Epithelial cell of proximal tubule (primary cell): ENCODE measurements at places on chromosomes 7 and 10. TPM values are rescaled to one million over a fixed set of nuclear protein-coding genes. Genes with fewer than 3 reads are reported as not detected.

The HOXA5 gene
- 20.1 and 47.6 TPM in 2 replicates for total RNA-seq

The CDC123 gene
- 96.5 and 174 TPM in 2 replicates for total RNA-seq

The SLC39A12 gene
- not detected in 2 replicates for total RNA-seq

The METTL27 gene
- 8.4 and 13.7 TPM in 2 replicates for total RNA-seq

The CLDN3 gene
- 29.7 and 85.9 TPM in 2 replicates for total RNA-seq

The VSTM4 gene
- 0.29 and 0.40 TPM in 2 replicates for total RNA-seq

The HYAL4 gene
- total RNA-seq: not detected in 2 replicates
